Tibial nerve (tissue), 4 donors: ENCODE measurements at places on chromosomes 12 and 14.

GRCh38 chr12:7155471-7156034, 25.4 kb downstream of the CLSTN3 start:
- DNase-seq: no peak

- DNase-seq: no peak
These were observed 38.3 kb downstream of the FGD6 start for GRCh38 chr12:95179011-95179410.

- DNase-seq: no peak
These were observed 24.4 kb upstream of the SERPINA4 start for GRCh38 chr14:94536836-94537235.

- DNase-seq: no peak
These were observed 10.5 kb downstream of the MLXIP start for GRCh38 chr12:122089077-122089476.
